Stimulated activated effector memory CD8-positive, alpha-beta T cell treated with anti-CD3 and anti-CD28 coated beads, Interleukin-12 subunit alpha, Interleukin-12 subunit beta, amount 100 ng/mL, for 72 hours (primary cell): ENCODE measurements at places on chromosomes 1 and 21.

GRCh38 chr1:163171826-163172225 is 30.9 kb downstream of the RGS5 start:
- DNase-seq = no peak

GRCh38 chr1:24411963-24412362 is 1.6 kb downstream of the STPG1 start:
- no peak for DNase-seq

DNA sequence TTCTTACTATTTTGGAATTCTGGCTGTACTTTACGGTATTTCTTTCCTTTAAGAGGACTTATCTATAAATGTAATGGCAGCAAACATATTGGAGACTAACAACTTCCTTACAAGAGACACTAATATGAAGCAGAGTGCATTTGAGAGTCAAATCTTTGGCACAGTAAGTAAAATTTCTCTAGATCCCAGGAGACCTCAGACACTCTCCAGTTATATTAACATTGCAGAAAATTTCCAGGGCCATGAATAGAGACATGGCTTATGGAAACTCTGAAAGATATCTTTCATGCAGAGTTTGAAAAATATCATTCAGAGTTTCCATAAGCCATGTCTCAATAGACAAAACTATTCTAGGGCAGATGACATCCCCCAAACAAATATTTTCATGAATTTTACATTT is 51.2 kb downstream of the IL23R start:
- no peak for DNase-seq

DNA sequence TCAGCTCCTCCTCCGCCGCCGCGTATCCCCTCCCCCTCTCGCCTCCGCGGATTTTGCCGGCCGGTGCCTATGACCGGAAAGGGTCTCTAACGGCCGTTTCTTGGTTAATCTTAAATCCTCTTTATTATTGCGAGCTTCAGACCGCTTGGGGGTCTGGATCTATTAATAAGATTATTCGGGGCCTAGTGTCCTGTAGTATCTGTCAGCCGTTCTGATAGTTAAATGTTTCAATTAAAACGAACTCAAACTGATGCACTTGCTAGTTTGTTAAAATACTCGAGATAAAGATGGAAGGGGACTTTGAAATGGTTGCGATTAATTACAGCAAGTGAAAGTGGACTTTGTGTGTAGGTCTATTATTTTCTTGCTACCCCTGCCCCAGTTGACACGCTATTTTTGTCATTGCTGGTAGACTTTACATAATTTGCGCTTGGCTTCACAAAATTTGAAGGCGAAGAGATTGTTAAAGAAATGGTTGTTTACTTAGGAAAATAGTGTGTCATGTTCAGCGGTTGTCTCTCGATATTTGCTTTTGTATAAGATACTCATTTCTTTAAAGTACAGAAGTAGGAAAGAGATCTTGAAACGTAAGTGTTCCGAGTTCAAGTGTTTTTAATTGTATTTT is 779 bp downstream of the SON start:
- DNase-seq = peak; percentile 71

DNA sequence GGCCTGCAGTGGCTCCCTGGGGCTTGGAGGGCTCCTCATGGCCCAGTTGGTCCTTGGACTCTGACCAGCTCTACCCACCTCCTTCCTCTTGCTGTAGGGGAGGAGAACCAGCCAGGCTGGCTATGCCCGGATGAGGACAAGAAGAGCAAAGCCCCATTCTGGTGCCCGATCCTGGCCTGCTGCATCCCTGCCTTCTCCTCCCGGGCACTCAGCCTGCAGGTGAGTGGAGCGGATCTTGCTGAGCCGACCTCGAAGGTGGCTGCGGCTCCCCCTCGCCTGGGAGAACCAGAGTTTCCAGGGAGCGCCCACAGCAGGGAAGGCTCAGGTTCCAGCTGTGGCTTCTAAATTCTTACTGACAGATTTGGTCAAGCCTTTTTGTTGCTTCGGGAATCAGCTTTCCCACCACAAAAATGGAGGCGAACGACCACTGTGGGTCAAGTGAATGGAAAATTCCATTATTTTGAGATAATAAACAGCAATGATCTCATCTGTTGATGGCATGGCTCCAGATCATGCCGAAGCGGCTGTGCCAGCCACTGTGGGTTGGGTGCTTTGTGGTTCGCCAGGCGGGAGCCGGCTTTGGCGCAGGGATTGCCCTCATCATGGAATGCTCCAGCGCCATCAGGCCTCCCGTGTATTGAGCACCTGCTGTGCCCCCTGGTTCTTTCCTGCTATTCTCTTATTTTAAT is 106.5 kb upstream of the ACTL8 start:
- DNase-seq = no peak

- DNase-seq = no peak
These were observed 58.4 kb downstream of the ZNF281 start for GRCh38 chr1:200351425-200351824.

- no peak for DNase-seq
These were observed 1.9 kb upstream of the PADI2 start for GRCh38 chr1:17120962-17121837.

DNA sequence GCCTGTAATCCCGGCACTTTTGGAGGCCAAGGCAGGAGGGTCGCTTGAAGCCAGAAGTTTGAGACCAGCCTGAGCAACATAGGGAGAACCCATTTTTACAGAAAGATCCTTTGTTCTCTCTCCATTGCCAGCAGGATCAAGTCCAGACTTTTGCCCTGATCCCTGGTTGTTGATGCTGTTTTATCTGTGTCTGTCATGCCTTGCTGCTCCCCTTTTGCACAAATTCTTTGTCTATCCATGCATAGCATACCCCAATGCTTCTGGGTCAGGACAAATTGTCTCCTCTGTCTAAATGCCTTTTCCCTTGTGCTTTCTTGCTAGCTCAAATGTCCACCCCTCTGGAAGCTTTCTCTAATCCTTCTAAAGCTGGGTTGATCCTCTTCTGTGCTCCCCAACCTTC is 25.3 kb upstream of the FAAH start:
- DNase-seq = no peak

GRCh38 chr1:233389169-233389568 is 61.6 kb downstream of the MAP3K21 start:
- no peak for DNase-seq

GRCh38 chr21:40300300-40300699 is 433.1 kb downstream of the PCP4 start:
- DNase-seq = no peak

GRCh38 chr1:13812456-13813397 is 112.7 kb downstream of the PRDM2 start:
- DNase-seq = no peak

GRCh38 chr1:237754627-237755026 is 136.1 kb downstream of the ZP4 start:
- no peak for DNase-seq

GRCh38 chr1:19596065-19596713 is 47.9 kb upstream of the NBL1 start:
- no peak for DNase-seq

- DNase-seq = no peak
These were observed 28.1 kb downstream of the KCTD3 start for GRCh38 chr1:215595231-215595630.

DNA sequence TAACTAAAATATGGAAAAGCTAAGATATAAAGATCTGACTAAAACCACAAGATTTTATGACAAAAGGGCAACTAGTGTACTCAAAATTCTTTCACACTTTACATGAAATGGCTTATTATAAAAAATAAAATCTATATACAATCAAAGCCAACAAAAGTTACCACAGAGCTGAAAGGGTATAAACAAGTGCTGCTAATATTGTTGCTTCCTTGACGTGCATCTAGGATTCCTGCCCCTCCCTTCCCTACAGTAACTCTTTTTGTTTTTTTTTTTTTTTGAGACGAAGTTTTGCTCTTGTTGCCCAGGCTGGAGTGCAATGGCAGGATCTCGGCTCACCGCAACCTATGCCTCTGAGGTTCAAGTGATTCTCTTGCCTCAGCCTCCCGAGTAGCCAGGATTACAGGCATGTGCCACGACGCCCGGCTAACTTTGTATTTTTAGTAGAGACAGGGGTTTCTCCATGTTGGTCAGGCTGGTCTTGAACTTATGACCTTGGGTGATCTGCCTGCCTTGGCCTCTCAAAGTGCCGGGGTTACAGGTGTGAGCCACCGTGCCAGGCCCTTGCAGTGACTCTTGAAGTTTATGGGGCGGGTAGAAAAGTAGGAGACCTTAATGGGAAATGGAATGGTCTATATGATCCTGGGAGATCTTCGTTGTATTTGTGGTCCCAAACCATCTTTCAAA is 4.5 kb downstream of the SRSF4 start:
- no peak for DNase-seq

DNA sequence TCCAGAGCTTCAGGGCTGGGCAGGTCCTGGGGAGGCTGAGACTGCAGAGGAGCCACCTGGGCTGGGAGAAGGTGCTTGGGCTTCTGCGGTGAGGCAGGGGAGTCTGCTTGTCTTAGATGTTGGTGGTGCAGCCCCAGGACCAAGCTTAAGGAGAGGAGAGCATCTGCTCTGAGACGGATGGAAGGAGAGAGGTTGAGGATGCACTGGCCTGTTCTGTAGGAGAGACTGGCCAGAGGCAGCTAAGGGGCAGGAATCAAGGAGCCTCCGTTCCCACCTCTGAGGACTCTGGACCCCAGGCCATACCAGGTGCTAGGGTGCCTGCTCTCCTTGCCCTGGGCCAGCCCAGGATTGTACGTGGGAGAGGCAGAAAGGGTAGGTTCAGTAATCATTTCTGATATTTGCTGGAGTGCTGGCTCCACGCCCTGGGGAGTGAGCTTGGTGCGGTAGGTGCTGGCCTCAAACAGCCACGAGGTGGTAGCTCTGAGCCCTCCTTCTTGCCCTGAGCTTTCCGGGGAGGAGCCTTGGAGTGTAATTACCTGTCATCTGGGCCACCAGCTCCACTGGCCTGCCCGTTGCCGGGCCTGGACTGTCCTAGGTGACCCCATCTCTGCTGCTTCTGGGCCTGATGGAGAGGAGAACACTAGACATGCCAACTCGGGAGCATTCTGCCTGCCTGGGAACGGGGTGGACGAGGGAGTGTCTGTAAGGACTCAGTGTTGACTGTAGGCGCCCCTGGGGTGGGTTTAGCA is 9.3 kb downstream of the MYBPH start:
- no peak for DNase-seq

GRCh38 chr21:46183910-46184624 is at the start of gene SPATC1L:
TSS of gene SPATC1L (minus strand) at chr21:46184459. CDS start at chr21:46182816, 1,643 bp downstream.
- DNase-seq = no peak

DNA sequence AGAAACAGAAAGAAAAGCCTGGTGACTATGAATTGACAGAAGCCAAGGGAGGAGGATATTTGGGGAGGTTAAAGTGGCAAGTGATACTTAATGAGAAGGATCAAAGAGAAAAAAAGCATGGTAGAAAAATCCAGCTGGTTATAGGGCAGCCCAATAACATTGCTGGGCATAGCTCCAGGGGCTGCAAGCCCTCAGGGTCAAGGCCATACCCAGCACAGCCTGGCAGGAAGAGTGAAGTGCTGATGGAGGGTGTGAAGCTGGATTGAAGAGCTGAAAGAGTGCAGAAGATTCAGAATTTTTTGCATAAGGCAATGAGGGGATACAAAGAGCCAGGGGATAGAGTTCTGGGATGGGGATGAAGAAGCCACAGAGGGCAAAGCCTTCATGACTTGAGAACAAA is 8.0 kb upstream of the HSD11B1 start:
- DNase-seq = peak; percentile 23

DNA sequence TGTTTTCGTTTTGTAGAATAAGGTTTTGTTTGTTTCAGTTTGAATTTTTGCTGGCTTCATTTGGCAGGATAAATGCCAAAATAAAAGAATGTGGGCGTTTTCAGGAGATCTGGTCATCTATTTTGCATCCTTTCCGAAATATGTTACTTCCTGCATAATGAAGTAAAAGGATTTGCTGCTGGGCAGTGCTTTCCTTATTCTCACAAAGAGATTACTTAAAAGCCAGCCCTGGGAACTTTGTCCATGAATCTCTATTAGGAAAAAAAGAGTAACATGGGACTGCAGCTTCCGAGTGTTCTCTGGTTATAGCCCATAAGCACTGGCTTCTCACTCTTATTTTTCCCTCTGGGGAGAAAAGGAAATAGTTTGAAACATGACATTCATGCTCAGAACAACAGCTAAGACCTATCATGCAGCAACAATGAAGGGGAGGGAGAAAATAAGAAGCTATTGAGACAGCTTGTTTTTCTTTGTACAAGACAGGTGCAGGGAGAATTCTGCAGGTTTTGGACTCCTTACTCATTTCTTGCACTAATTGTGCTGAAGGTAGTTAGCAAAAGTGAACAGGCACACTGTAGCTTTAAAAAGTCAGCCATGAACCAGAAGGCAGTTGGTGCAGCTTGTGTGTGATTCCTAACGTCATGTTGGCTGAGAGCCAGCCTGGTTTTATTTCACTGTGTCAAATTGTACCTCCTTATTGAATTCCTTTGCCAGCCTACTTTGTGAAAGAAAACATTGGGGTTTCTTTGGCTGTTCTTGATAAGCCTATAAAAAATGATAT is at the start of gene SAMD13:
TSS of gene SAMD13 (plus strand) at position 705 of the 781 bp plus-strand sequence. CDS start 1,527 bp downstream, outside the sequence.
- no peak for DNase-seq

- DNase-seq = peak; percentile 84
These were observed at the start of gene SNAPIN for GRCh38 chr1:153658400-153659174. TSS of gene SNAPIN (plus strand) at chr1:153658703. CDS start at chr1:153658744, 41 bp downstream.

DNA sequence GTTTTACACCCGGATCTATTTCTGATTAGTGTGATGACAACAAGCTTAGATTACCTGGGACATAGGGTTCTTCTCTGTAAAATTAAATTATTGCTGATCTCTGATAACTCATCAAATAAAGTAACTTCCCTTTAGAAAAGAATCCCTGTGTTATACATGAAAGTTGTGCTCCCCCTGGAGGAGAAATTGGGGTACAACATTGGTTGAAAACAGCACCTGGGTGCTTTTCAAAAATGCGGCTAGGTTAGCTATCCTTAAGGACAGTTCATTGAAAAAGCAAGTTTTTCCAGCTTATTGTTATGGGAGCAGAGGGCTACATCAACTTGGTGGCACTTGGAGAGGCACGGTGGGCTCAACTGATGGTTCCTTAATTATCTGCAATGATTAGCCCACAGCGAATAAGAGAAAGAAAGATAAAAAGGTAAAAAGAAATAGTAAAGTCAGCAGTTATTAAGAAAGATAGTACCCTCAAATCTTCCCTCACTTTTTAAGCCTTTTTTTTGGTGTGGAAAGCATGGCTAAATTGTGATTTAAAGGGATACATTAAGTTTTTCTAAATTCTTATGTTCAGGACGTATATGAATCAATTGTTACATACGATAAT is 97.8 kb downstream of the FMN2 start:
- no peak for DNase-seq

DNA sequence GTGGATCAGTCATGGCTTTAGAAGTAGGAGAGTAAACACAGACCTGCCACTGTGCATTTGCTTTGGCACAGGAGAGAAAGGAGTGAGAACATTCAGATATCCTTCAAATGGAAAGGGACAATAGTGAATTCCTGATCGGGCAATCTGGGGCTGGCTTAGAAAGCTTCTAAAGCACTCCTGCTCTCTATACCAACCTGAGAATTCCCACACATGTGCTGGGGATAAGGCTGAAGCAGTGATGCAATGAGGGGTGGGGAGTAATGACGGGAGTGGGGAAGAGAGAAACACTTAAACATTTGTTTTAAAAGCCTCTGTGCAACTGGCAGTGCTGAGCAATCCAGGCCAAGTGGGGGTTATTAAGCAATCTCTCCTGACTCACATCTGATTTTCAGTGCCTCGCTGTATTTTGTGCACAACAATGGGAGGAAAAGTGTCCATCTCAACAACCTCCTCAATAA is 108.8 kb downstream of the KIAA0319L start:
- DNase-seq = no peak
